ENCODE measurements at places on chromosomes 11 and 22.

DNA sequence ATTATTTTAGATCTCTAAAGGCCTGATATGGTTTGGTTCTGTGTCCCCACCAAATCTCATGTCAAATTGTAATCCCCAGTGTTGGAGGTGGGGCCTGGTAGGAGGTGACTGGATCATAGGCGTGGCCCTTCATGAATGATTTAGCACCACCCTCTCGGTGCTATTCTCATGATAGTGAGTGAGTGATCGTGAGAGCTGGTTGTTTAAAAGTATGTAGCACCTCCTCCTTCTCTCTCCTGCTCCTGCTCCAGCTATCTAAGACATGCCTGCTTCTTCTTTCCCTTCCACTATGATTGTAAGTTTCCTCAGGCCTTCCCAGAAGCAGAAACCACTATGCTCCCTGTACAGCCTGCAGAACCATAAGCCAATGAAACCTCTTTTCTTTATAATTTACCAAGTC lies 114.1 kb downstream of the SERGEF start:
- DNase-seq = no peak

DNA sequence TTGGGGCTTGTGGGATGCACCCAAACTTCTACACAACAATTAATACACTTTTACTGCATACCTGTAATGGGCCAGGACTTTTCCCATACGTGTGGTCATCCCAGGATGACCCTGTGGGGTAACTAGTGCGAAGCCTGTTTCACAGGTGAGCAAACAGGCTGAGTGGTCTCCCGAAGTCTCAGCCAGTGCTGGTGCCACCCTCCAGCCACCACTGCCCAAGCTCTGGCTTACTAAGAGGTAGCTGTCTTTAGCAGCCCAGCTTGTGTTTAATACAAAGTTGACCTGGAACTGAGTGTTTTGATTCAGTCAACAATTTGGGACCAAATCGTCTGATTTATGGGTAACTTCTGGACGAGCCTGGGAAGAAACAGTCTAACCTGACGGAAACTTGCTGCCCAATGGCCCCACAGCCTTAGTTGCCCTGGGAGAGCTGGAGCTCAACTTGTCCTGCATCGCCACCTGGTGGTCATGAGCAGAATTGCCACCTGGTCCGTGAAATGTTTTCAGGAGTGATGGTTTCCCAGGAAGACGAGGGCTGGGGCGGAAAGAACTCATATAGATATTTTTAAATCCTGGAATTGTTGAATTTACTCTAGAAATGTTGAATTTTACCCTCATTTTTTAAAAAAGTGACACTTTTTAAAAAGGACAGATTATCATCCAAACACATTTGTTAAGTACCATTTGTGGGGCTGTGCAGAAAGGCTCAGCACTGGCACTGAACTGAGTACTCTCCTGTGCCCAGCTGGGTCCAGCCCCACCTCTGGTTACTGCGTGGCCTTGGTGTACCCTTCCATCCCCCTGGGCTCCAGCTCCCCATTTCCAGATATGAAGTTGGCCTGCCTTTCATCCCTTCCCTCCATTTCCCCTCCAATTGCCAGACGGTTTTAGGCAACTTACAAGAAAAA lies 95.5 kb upstream of the PARVA start:
- peak; percentile 81 for DNase-seq

DNA sequence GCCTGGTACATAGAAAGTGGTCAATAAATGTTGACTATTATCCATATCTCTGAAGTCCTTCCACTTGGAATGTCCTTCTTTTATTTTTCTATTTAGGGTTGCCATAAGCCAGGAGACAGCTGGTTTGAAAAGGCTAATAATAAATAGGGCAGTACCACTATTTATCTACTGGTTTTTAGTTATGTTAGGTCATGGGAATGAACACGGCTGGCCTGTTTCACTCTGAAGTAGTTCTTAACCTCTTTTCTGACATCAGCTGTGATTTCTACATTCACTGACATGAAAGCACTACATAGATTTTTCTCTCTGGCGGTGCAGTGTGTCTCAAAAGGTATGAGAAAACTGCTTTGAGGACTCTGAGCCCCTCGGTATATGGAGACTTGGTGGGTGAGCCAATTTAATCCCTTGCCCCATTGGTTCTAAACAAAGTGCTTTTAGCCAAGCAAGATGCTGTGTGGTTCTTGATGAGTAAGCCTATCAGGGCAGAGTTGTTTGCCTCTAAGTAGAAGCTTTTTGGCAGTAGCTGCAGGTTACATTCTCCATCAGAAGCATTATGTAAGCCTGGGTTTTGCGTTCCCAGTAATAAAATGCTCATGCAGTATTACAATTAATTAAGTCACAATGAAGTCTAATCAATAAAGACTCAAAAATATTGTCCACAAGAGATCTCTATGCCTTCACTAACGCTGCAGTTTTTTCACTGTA lies 48.7 kb upstream of the APOA1 start:
- no peak for DNase-seq

GRCh38 chr11:114610984-114611944 lies 15.7 kb upstream of the NXPE4 start:
- DNase-seq = no peak

- peak; percentile 97 for DNase-seq
These were observed 32.9 kb downstream of the RBFOX2 start for GRCh38 chr22:35995772-35996171.

GRCh38 chr11:44033856-44034255 lies 13.9 kb upstream of the ACCSL start:
- no peak for DNase-seq

DNA sequence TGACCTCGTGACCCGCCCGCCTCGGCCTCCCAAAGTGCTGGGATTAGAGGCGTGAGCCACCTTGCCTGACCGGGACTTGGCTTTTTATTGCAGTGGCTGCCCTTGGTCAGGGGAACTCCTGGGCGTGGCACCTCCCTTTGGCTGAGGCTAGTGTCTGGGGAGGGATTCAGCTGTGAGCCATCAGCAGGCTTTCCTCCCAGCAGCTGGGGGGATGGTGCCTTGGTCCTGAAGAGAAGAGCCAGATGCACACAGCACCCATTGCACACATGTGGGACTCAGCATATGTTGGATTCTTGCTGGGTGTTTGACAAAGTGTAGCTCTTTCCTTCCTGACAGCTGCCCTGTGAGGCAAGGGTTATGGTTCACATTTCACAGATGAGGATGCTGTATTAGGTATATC lies 8.4 kb downstream of the CYTH4 start:
- peak; percentile 36 for DNase-seq

- DNase-seq = no peak
These were observed 6.6 kb downstream of the RASSF10 start for GRCh38 chr11:13015753-13016152.

GRCh38 chr11:7569044-7569443 lies 55.2 kb downstream of the PPFIBP2 start:
- no peak for DNase-seq

DNA sequence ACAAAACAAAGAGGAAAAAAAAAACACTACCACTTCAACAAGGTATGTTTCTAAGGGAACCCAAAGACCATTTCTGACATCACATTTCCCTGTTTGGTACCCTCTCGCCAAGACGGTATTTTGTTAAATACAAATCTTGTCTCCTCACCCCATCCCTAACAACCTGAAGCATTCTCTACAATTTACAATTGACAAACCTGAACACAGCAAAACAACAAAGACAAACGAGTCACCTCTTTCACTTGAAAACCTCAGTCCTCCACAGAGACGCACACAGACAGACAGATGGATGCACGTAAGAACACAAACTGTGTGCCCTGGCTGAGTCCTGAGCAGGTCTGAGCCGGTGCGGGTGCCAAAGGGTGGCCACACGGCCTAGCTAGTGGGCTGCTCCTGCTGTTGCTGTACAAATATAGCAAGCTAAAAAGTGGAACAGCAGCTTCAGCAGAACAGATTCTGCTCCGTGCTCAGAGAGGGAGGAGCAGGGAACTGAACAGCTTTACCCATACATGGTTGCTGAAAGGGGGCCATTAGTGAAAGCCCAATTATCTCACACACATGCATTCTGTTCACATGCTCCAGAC lies 28.5 kb downstream of the CELF1 start:
- DNase-seq = no peak

GRCh38 chr11:134278356-134278755 lies 2.2 kb downstream of the GLB1L3 start:
- no peak for DNase-seq

- DNase-seq = no peak
These were observed 81.6 kb downstream of the FLI1 start for GRCh38 chr11:128775468-128775867.

DNA sequence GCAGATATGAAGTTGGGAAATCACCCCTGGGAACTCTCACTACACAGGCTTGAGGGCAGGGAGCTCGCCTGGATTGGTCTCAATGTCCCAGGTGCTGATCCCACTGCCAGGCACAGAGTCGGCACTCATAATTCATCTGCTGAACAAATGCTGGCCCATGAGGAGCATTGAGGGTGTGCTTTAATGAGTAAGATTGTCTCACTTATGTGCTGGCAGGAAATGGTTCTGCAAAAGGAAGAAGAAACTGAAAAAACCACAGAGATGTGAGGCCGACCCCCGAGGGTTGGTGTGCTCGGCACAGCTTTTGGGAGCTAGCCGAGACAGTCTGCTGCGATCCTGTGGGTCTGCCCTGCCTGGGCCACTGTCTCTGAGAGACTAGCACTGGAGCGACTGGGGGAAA lies 9.4 kb downstream of the PLAAT2 start:
- peak; percentile 57 for DNase-seq

DNA sequence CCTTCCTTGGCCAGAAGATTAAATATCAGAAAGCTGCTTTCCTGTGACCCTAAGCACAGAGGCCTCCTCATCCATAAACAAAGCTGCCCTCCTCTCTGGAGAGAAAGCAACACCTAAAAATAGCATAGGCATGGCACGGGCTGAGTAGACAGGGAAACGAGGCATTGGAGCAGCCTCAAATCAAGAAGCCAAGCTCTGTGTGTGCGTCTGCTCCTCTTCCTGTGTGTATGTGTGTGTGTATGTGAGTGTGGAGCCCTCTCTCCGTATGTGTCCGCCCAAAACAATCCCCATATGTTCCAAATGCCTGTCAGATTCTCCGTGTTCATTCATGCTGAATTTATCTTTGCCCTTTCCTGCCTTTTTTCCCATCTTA lies 24.0 kb downstream of the KCNJ5 start:
- DNase-seq = no peak

GRCh38 chr11:12007769-12008737 lies at the start of gene DKK3:
TSS of gene DKK3 (minus strand) at chr11:12008626. CDS start at chr11:12008582, 44 bp downstream.
- no peak for DNase-seq

- DNase-seq = no peak
These were observed 43.1 kb upstream of the FGF3 start for GRCh38 chr11:69862331-69862771.

- DNase-seq = no peak
These were observed 1.5 kb downstream of the TREH start for GRCh38 chr11:118677977-118678376.
